ENCODE measurements at places on chromosomes 6 and 20.

GRCh38 chr20:46085179-46085851 is 4.4 kb downstream of the NCOA5 start:
- DNase-seq: no peak

DNA sequence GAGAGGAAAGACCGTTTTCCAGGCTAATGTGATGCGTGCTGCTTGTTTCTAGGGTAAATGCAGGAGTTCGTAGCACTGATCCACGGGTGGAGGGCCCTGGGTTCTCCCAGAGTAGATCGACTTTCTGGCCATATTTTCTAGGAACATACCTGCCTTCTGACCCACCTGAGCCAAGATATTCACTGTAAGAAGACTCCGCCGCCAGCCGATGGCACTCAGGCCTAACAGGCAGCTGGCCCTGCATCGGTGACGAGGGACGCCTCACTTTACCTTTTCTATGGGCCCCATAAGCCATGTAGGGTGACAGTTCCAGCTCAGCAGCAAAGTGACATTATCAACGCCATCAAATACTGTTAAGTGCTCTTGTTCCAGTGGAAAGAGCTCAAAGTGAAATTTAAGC is 30.2 kb upstream of the FRMD1 start:
- DNase-seq: no peak

- no peak for DNase-seq
Measured at GRCh38 chr20:34472246-34472925, 43.8 kb upstream of the DYNLRB1 start.

DNA sequence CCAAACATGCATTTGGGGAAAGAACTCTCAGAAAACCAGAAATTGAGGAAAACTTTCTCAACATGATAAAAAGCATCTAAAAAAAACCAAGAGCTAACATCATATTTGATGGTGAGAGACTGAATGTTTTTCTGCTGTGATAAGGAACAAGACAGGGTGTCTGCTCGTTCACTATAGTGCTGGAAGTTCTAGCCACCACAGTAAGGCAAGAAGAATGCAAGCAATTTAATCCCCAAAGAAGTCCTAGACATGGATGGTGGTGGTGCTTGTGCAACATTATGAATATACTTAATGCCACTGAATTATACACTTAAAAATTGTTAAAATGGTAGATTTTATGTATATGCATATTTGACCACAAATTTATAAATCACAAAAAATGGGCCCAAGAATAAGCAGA is 53.4 kb downstream of the LYRM2 start:
- DNase-seq: no peak
